T-helper 2 cell treated with Interferon-gamma antibody and Interleukin-4, amounts not matched to agents 5 μg/mL and 100 μg/mL, for 36 hours (primary cell): ENCODE measurements at places on chromosomes 12 and 14.

DNA sequence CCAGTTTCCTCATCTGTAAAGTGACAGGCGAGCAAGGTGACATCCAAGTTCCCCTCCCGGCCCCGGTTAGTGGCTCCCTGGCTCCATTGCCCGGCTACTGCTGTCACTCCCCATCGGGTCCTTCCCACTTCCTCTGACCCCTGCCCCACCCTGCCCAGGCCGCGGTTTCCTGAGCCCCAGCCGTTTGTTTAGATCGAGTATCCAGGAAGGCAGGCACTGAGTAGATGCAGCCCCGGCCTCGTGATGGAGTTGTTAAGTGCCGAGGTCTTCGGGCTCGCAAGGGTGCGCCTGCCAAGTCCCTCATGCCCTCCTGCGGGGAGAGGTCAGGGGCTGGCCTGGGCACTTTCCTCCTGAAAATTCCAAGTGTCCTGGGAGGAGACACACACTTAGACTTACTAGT, 55.4 kb downstream of the TEAD4 start:
- no peak for DNase-seq
- no peak overlapping the region for H3K4me3 ChIP-seq
- no peak overlapping the region for H3K27ac ChIP-seq
- no peaks in the 10 kb centered on the region for H3K27me3 ChIP-seq
- peaks cover 8% of the 10 kb centered on the region for H3K4me1 ChIP-seq

GRCh38 chr14:105030194-105030593, 9.3 kb upstream of the CDCA4 start:
- DNase-seq: no peak
- no peak overlapping the region for H3K4me3 ChIP-seq
- H3K4me1 ChIP-seq: peaks cover 18% of the 10 kb centered on the region
- peaks cover 15% of the 10 kb centered on the region for H3K36me3 ChIP-seq
- no peak overlapping the region for H3K27ac ChIP-seq

DNA sequence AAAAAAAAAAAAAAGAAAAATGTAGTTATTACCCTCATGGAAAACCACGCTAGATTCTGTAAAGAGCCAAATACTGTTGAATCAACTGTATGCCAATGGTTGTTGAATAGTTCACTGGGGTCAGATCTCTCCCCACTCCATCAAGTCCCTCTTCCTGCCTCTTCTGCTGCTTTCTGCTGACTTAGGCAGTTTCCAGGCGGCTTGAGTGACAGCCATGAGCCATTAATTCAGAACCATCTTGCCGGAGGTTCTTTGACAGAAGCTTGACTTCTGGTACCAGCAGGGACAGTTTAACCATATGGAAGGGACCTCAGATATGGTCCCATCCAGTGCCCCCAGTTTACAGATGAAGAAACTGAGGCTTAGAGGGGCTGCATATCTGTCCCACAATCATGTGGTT, 34.5 kb downstream of the TSPAN11 start:
- no peaks in the 10 kb centered on the region for H3K4me1 ChIP-seq
- DNase-seq: no peak
- H3K36me3 ChIP-seq: no peaks in the 10 kb centered on the region
- H3K4me3 ChIP-seq: no peak overlapping the region
- no peaks in the 10 kb centered on the region for H3K27me3 ChIP-seq

DNA sequence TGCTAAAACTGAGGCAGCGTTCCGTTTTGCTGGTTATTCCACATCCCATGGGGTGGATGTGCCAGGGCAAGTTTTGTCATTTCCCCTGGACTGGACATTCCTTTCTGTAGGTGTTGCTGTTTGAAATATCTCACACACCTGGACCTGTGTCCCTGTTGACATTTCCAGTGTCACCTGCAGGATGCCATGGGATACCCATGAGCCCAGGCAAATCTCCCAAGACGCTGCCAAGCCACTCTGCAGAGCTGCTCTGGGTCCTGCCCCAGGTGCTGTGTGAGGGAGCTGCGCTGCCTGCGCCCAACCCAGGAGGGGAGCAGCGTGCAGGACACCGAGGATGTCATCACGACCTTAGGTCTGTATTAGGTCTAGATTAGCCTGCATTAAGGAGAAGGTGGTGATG, 5.2 kb upstream of the PACS2 start:
- DNase-seq: no peak
- H3K4me1 ChIP-seq: peaks cover 13% of the 10 kb centered on the region
- no peak overlapping the region for H3K4me3 ChIP-seq
- H3K36me3 ChIP-seq: peaks cover 4% of the 10 kb centered on the region
- no peak overlapping the region for H3K27ac ChIP-seq

DNA sequence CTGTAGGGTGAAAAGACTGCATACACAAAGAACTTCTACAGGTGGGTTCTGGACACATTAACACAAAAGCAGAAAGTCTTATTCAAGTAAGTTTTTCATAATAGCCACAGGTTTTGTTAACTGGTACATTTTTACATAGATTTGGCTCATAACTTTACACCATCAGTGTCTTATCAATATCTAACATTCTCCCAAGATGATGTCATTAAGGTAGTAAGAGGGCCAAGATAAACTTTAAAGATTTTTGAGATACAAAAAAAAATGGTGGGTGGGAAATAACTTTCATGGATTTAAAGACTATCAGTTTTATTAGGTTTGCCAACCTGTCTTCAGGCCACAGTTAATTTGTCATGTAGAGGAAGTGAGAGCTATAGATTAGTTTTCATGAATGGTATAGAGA, 1.7 kb downstream of the SUPT16H start:
- no peaks in the 10 kb centered on the region for H3K27me3 ChIP-seq
- H3K27ac ChIP-seq: peak overlapping the region; percentile 99
- peaks cover 38% of the 10 kb centered on the region for H3K4me1 ChIP-seq
- peaks cover 41% of the 10 kb centered on the region for H3K36me3 ChIP-seq
- peak overlapping the region; percentile 98 for H3K4me3 ChIP-seq

- H3K27me3 ChIP-seq: no peaks in the 10 kb centered on the region
- H3K36me3 ChIP-seq: no peaks in the 10 kb centered on the region
- no peaks in the 10 kb centered on the region for H3K4me1 ChIP-seq
- DNase-seq: no peak
- H3K27ac ChIP-seq: no peak overlapping the region
Observed at GRCh38 chr12:70044167-70044566, 199.1 kb upstream of the CNOT2 start.

GRCh38 chr14:60250257-60251035, 1.4 kb downstream of the PPM1A start:
- H3K4me1 ChIP-seq: peaks cover 47% of the 10 kb centered on the region
- no peak for DNase-seq
- peak overlapping the region; percentile 90 for H3K4me3 ChIP-seq
- H3K27me3 ChIP-seq: no peaks in the 10 kb centered on the region
- H3K27ac ChIP-seq: peak overlapping the region; percentile 78

DNA sequence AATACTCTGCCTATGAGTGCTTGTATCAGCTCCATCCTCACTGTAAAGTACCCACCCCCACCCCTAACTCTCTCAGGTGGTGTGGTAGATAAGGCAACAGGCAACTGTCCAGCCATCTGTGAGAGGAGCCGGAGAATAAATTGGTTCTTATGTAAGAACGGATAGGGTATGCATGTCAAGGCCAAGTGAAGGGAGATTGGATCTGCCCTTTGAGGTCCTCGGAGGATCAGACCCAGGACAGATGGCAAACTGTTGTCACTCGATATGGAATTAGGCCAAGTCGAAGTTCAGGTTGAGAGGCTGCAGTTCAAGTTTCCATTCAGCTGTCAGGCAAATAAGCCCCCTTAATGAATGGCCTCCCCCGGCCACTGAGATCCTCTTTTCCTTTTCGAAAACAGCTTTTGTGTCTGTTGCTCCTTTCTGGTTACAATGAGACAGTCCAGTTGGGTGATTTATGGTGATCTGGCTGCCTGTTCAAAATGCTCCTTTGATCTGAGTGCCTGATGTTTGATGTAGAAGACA, 120.3 kb downstream of the VRK1 start:
- H3K27me3 ChIP-seq: no peaks in the 10 kb centered on the region
- H3K4me3 ChIP-seq: no peak overlapping the region
- no peak for DNase-seq
- H3K27ac ChIP-seq: no peak overlapping the region
